ENCODE measurements at places on chromosomes 4 and X. TPM values are rescaled to one million over a fixed set of nuclear protein-coding genes. Genes with fewer than 3 reads are reported as not detected.

Gene POLN
- total RNA-seq = 3.2 TPM

Gene HTN3
- total RNA-seq = not detected

Gene CENPVL2
- total RNA-seq = not detected

Gene PACRGL
- total RNA-seq = 10.3 TPM

Gene DRP2
- total RNA-seq = 0.99 TPM

Gene FAM241A
- 7.5 TPM for total RNA-seq

Gene SERTM2
- not detected for total RNA-seq
